WTC11 (cell line): ENCODE measurements at places on chromosomes 12 and 14. TPM values are rescaled to one million over a fixed set of nuclear protein-coding genes. Genes with fewer than 3 reads are reported as not detected.
A peak's percentile ranks its signal among the peaks of the same experiment; 100 is the strongest.

GRCh38 chr12:110330544-110330943 is 49.5 kb downstream of the ATP2A2 start:
- H3K36me3 ChIP-seq, result peaks cover 77% of the 10 kb centered on the region
- H3K4me3 ChIP-seq, result no peak overlapping the region
- peak overlapping the region; percentile 88 for H3K27ac ChIP-seq
- H3K4me1 ChIP-seq, result peaks cover 10% of the 10 kb centered on the region
- no peak for DNase-seq
- H3K27me3 ChIP-seq, result no peaks in the 10 kb centered on the region

- H3K27ac ChIP-seq, result no peak overlapping the region
These were observed 28.2 kb upstream of the TMEM106C start for GRCh38 chr12:47935184-47935583.

GRCh38 chr14:68217791-68218340 is 398.3 kb downstream of the RAD51B start:
- no peak for DNase-seq
- no peaks in the 10 kb centered on the region for H3K36me3 ChIP-seq
- H3K27me3 ChIP-seq, result no peaks in the 10 kb centered on the region
- no peak overlapping the region for H3K4me3 ChIP-seq
- H3K27ac ChIP-seq, result no peak overlapping the region

- peaks cover 70% of the 10 kb centered on the region for H3K4me1 ChIP-seq
- H3K27ac ChIP-seq, result no peak overlapping the region
- H3K36me3 ChIP-seq, result no peaks in the 10 kb centered on the region
- H3K4me3 ChIP-seq, result no peak overlapping the region
- H3K27me3 ChIP-seq, result peaks cover 3% of the 10 kb centered on the region; the same call in 1 of the 2 replicates
These were observed 232.1 kb downstream of the CACNA1C start for GRCh38 chr12:2284857-2285256.

GRCh38 chr14:92529903-92530302 is 16.3 kb downstream of the RIN3 start:
- no peak overlapping the region for H3K4me3 ChIP-seq
- no peaks in the 10 kb centered on the region for H3K27me3 ChIP-seq
- no peaks in the 10 kb centered on the region for H3K4me1 ChIP-seq
- H3K36me3 ChIP-seq, result no peaks in the 10 kb centered on the region
- no peak for DNase-seq

GRCh38 chr14:30921305-30921704 is 46.9 kb downstream of the COCH start:
- H3K4me3 ChIP-seq, result no peak overlapping the region
- no peak overlapping the region for H3K27ac ChIP-seq
- H3K4me1 ChIP-seq, result peaks cover 17% of the 10 kb centered on the region

- H3K4me1 ChIP-seq, result peaks cover 25% of the 10 kb centered on the region
- no peak overlapping the region for H3K4me3 ChIP-seq
- H3K27ac ChIP-seq, result no peak overlapping the region
- no peak for DNase-seq
- H3K27me3 ChIP-seq, result no peaks in the 10 kb centered on the region; the same call in 1 of the 2 replicates
These were observed 6.1 kb upstream of the TEP1 start for GRCh38 chr14:20419419-20419818.

DNA sequence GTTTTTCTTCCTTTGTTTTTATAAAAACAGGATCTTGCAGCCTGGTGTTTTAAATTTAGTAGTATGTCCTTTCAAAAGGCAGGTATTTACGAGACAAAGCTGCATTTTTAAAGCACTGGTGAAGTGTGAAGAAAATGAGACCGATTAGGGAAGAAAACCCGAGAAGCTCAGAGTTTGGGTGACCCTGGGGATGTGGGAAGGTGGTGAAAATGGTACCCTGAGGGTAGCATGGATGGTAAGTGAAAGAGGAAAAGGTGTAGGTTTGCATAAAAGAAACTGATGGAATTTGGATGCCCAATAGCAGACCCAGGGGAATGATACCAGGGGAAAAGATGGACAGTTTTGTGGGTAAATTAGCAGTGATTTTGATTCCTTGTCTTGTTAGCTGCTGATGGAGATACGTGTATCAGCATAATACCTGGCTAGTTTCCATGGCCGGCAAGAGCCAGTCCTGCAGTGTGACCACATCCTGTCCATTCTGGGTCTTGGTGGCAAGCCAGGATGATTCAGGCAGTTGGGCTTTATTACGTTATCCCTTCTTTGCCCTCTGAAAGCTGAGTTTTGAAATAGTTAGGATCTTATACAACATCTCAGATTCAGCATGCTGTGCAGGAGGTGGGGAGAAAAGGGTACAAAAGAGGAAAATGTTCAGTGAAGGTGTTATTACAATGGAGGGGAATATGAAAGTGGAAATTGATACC is 8.9 kb downstream of the BICD1 start:
- no peak overlapping the region for H3K4me3 ChIP-seq
- H3K27ac ChIP-seq, result peak overlapping the region; percentile 75
- no peak for DNase-seq
- H3K27me3 ChIP-seq, result no peaks in the 10 kb centered on the region

The TMCC3 gene
- total RNA-seq, result 2.0 to 2.4 TPM (median 2.2 TPM) in 3 replicates

The OR4E2 gene
- total RNA-seq, result not detected in 3 replicates

The METTL25 gene
- total RNA-seq, result 6.3 to 8.0 TPM (median 7.2 TPM) in 3 replicates
